Right lobe of liver (tissue), 6 donors: ENCODE measurements at places on chromosomes 2 and 18. TPM values are rescaled to one million over a fixed set of nuclear protein-coding genes. Genes with fewer than 3 reads are reported as not detected.

The TOGARAM2 gene
- total RNA-seq = not detected

The FSHR gene
- not detected for total RNA-seq

- H3K27me3 ChIP-seq = no peaks in the 10 kb centered on the region
- peaks cover 15% of the 10 kb centered on the region for H3K4me1 ChIP-seq
- no peaks in the 10 kb centered on the region for H3K36me3 ChIP-seq
- no peak for DNase-seq
- H3K4me3 ChIP-seq = no peak overlapping the region
Observed at GRCh38 chr2:8394131-8394530, 287.7 kb upstream of the ID2 start.

DNA sequence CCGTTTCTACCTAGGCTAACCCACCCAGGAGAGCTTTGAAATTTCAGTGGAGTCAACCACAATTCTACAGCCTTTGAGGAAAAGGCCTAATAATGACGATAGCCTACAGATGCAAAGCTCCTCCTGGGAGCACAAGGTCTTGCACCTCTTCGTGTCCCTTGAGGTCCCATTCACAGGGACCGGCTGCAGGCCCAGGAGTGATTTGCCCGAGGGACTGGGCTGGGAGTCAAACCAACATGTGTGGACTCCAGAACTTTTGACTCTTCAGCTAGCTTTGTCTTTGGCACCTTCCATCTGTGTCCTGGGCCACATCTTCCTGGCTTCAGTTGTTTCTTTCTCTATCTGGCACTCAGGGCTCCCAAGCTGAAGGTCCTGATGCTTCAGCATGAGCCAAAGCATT is 76.5 kb downstream of the SMAD7 start:
- no peaks in the 10 kb centered on the region for H3K4me1 ChIP-seq
- no peaks in the 10 kb centered on the region for H3K36me3 ChIP-seq
- H3K27me3 ChIP-seq = no peaks in the 10 kb centered on the region
- no peak for DNase-seq
- H3K27ac ChIP-seq = no peak overlapping the region
- no peak overlapping the region for H3K4me3 ChIP-seq

- no peaks in the 10 kb centered on the region for H3K27me3 ChIP-seq
- no peaks in the 10 kb centered on the region for H3K36me3 ChIP-seq
- H3K4me3 ChIP-seq = no peak overlapping the region
- H3K4me1 ChIP-seq = no peaks in the 10 kb centered on the region
- no peak overlapping the region for H3K27ac ChIP-seq
Observed at GRCh38 chr2:17579605-17580318, 39.3 kb downstream of the VSNL1 start.

The CMPK2 gene
- total RNA-seq = 4.7 TPM

DNA sequence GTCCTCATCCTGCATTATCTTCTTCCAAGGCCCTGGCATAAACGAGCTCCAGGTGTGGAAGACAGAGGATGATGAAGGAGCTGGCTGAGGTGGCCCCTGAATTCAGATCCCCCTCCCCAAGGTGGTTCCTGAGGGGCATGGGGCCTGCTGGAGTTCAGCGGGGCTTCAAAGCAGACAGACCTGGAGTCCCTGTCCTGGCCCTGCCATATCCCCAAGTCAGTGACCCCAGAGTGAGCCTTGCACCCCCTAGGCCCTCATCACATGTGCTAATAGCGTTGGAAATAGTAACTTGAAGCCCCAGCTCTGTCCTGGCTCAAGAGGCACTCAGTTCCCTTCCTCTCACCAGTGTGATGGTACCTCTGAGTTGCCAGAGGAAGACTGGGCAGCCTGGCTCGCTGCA is 172.9 kb downstream of the GALNT1 start:
- DNase-seq = no peak
- H3K4me3 ChIP-seq = no peak overlapping the region
- H3K27ac ChIP-seq = no peak overlapping the region
- no peaks in the 10 kb centered on the region for H3K4me1 ChIP-seq
- no peaks in the 10 kb centered on the region for H3K36me3 ChIP-seq
- H3K27me3 ChIP-seq = no peaks in the 10 kb centered on the region

GRCh38 chr2:104885119-104885782 is 31.3 kb downstream of the POU3F3 start:
- H3K36me3 ChIP-seq = no peaks in the 10 kb centered on the region
- H3K27ac ChIP-seq = no peak overlapping the region
- H3K4me1 ChIP-seq = no peaks in the 10 kb centered on the region
- H3K27me3 ChIP-seq = no peaks in the 10 kb centered on the region
- DNase-seq = no peak

DNA sequence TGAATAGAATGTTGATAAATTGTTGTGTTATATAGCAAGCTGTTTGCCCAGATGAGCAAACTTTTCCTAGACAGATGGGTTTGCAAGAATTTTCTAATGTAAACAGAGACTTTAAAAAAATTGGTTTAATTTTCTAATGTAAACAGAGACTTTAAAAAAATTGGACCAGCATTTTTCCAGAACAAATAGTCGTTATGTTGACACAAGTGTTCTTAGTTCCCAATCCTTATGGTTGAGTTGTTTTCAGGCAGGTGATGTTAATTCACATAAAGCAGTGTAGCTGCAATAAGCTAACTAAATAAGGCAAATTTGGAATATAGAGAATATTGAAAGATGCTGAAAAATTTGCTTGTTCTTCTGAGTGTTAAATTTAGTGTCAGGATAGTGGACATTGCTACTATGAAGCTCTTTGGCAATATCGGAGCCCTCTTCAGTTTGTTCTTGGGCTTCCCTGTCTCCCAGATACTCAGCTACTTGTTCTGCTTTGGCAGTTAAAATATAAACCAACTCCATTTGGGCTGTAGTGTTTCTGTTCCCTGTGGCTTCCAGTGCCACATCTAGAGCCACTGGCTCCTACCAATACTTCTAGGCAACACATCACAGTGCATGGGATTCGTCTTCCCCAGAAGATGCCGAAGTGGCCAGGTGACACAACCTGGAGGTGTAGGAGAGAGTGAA is 105.7 kb downstream of the DYNAP start:
- H3K27me3 ChIP-seq = no peaks in the 10 kb centered on the region
- DNase-seq = no peak
- no peak overlapping the region for H3K27ac ChIP-seq
- no peaks in the 10 kb centered on the region for H3K36me3 ChIP-seq

DNA sequence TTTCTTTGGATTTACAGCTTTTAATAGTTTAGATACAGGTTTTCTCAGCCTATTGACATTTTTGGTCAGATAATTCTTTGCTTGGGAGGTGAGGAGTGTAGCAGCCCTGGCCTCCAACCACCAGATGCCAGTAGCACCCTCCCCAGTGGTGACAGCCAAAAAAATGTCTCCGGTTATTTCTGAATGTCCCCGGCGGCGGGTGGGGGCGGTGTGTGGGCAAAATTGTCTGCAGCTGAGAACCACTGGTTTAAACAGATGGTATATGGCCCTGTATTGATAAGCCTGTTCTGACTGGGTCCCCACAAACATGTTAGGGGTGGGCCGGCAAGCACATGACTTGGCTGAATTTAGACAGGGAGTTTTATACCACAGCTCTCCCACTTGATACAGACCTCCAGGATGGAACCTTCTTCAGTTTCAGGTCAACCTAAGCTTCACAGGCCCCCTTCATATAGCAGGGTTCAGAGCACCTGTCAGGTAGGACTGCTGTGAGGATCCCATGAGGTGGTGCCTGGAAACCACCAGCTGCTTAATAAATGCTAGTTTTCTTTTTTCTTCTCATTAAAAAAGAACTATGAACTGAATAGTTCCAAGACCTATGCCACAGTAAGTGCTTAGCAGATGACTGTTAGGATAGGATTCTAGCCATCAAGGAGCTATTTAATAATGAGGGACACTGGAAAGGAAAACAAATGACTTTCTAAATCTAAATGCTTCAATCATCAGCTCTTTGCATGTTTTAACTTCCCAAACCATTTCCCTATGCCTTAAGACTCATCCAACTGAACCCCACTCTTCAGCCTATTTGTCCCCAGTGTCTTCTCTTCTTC is 18.1 kb downstream of the LPIN2 start:
- H3K4me1 ChIP-seq = no peaks in the 10 kb centered on the region
- no peaks in the 10 kb centered on the region for H3K27me3 ChIP-seq
- DNase-seq = no peak
- H3K36me3 ChIP-seq = no peaks in the 10 kb centered on the region
- no peak overlapping the region for H3K27ac ChIP-seq

The NEB gene
- 13.2 TPM for total RNA-seq

GRCh38 chr2:203446071-203446481 is 89.0 kb downstream of the RAPH1 start:
- H3K27ac ChIP-seq = no peak overlapping the region
- no peak overlapping the region for H3K4me3 ChIP-seq
- DNase-seq = no peak
- H3K36me3 ChIP-seq = no peaks in the 10 kb centered on the region
- no peaks in the 10 kb centered on the region for H3K4me1 ChIP-seq
- no peaks in the 10 kb centered on the region for H3K27me3 ChIP-seq

The TUBA3E gene
- total RNA-seq = not detected

DNA sequence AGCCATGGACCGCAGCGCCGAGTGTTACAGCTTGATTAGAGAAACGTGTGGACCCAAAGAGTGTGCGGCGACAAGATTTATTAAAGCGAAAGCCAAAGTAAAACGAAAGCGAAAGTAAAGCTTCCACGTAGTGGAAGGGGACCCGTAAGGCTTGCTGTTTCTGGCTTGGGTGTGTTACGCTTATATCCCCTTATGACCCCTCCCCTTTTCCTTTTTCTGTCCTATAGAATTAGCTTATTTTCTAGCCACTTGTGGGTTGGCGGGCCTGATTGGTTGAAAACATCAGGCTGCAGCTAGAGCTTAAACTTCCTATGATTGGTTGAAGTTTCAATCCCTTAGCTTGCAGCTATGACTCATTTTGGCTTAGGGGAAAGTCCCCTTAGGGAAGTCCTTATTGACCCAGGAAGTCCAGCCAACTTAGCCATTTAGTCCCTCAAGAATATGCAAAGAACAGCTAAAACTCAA is 969.7 kb downstream of the DCDC2C start:
- no peak for DNase-seq
- H3K27ac ChIP-seq = no peak overlapping the region
- H3K4me1 ChIP-seq = no peaks in the 10 kb centered on the region
- no peak overlapping the region for H3K4me3 ChIP-seq
- H3K36me3 ChIP-seq = no peaks in the 10 kb centered on the region

GRCh38 chr18:61031626-61032025 is 301.6 kb upstream of the CDH20 start:
- no peaks in the 10 kb centered on the region for H3K27me3 ChIP-seq
- DNase-seq = no peak
- H3K27ac ChIP-seq = no peak overlapping the region

- no peaks in the 10 kb centered on the region for H3K36me3 ChIP-seq
- DNase-seq = no peak
- no peak overlapping the region for H3K27ac ChIP-seq
- H3K4me1 ChIP-seq = no peaks in the 10 kb centered on the region
- no peak overlapping the region for H3K4me3 ChIP-seq
Observed at GRCh38 chr2:217335341-217335966, 475.6 kb upstream of the TNP1 start.

- DNase-seq = no peak
- H3K27ac ChIP-seq = no peak overlapping the region
- no peaks in the 10 kb centered on the region for H3K27me3 ChIP-seq
- no peaks in the 10 kb centered on the region for H3K4me1 ChIP-seq
- H3K36me3 ChIP-seq = no peaks in the 10 kb centered on the region
- no peak overlapping the region for H3K4me3 ChIP-seq
Observed at GRCh38 chr2:199869227-199869541, 18.2 kb upstream of the FTCDNL1 start.

GRCh38 chr18:31610286-31611205 is 18.9 kb downstream of the TTR start:
- no peaks in the 10 kb centered on the region for H3K4me1 ChIP-seq
- no peak overlapping the region for H3K4me3 ChIP-seq
- H3K27me3 ChIP-seq = no peaks in the 10 kb centered on the region
- H3K36me3 ChIP-seq = no peaks in the 10 kb centered on the region
- no peak for DNase-seq
- no peak overlapping the region for H3K27ac ChIP-seq

GRCh38 chr18:51137891-51138290 is 59.6 kb downstream of the MEX3C start:
- no peak for DNase-seq
- H3K27ac ChIP-seq = no peak overlapping the region
- no peaks in the 10 kb centered on the region for H3K27me3 ChIP-seq
- H3K4me1 ChIP-seq = no peaks in the 10 kb centered on the region
- H3K36me3 ChIP-seq = no peaks in the 10 kb centered on the region

GRCh38 chr2:208320686-208321085 is 54.6 kb downstream of the PIKFYVE start:
- H3K27ac ChIP-seq = no peak overlapping the region
- peaks cover 27% of the 10 kb centered on the region for H3K36me3 ChIP-seq
- H3K4me3 ChIP-seq = no peak overlapping the region
- no peaks in the 10 kb centered on the region for H3K27me3 ChIP-seq

DNA sequence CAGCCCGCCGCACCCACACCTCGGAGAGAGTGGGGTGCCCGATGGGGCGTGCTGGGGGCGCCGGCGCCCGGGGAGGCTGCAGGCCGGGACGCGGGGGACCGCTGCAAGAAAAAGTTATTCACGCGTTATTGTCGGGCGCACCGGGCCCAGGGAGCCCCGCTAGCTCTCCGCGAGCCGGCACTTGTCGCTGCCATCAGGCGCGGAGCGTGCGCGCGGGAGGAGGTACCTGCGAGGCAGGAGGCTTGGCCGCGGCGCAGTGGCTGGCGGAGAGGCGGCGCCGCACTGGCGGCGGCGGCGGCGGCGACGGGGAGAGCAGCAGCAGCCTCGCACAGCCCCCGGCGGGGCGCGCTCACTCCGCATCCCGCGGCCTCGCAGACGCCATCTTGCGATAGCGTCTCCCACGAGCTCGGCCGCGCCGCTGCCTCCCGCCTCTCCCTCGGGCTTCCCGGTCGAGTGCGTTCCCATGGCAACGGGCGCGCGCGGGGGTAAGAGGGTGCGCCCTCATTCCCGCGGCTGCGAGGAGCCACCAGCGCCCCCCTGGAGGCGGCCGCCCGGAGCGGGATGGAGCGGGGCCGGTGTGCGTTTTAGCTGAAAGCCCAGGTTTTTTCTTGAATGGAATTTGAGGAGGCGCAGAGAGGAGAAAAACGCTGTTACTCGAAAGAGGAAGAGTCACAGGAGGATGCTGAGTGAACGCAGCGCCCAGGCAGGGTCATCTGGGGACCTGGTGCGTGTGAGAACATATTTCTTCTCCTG is at the start of gene CHN1:
Gene CHN1, minus strand, starts transcription at position 402 of the 753 bp plus-strand sequence. CDS start 469 bp downstream, outside the sequence.
- no peak within 1 kb of the TSS for H3K27ac ChIP-seq
- peak within 1 kb of the TSS; percentile 64 for H3K4me3 ChIP-seq
- no peaks in the 10 kb centered on the region for H3K4me1 ChIP-seq
- peak; percentile 80 for DNase-seq

- DNase-seq = peak; percentile 87
- no peaks in the 10 kb centered on the region for H3K36me3 ChIP-seq
- H3K4me1 ChIP-seq = peaks cover 64% of the 10 kb centered on the region
- H3K27me3 ChIP-seq = no peaks in the 10 kb centered on the region
- peak within 1 kb of the TSS; percentile 85 for H3K4me3 ChIP-seq
Observed at GRCh38 chr2:218292048-218293014, at the start of gene TMBIM1. TSS of gene TMBIM1 (minus strand) at chr2:218292503. CDS start at chr2:218282141, 10,362 bp downstream.

The SCN9A gene
- total RNA-seq = 4.7 TPM

DNA sequence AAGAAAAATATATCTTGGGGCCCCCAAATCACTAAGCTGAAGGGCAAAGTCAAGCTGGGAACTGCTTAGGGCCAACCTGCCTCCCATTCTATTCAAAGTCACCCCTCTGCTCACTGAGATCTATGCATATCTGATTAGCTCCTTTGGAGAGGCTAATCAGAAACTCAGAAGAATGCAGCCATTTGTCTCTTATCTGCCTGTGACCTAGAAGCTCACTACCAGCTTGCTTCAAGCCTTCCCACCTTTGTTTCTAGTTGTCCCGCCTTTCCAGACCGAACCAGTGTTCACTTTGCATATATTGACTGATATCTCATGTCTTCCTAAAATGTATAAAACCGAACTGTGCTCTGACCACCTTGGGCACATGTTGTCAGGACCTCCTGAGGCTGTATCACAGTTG is 479.4 kb downstream of the METTL4 start:
- no peak overlapping the region for H3K27ac ChIP-seq
- no peaks in the 10 kb centered on the region for H3K36me3 ChIP-seq
- no peaks in the 10 kb centered on the region for H3K27me3 ChIP-seq
- no peaks in the 10 kb centered on the region for H3K4me1 ChIP-seq
- no peak for DNase-seq
- H3K4me3 ChIP-seq = no peak overlapping the region
